NCI-H1048 (cell line): ENCODE measurements at places on chromosomes 16 and 17.

GRCh38 chr17:49450735-49451134 lies 36.1 kb upstream of the PHB1 start:
- DNase-seq: no peak

DNA sequence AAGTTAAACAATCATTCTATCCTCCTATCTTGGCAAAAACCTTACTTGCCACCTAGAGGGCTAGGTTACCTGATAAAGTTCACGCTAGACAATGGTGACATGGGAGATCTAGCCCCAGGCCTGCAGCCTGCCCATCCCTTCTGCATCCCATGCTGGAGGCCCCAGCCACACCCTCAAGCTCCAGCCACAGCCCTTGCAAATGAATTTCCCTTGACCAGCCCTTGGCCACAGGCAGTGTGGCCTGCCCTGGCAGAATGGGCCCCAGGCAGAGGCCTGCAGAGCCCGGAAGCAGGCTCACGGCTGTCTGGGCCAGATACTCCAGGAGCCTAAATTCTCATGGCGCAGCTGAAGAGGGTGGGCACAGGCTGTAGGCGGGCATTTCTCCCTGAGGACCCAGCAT lies 14.9 kb downstream of the WNT3 start:
- DNase-seq: no peak

GRCh38 chr17:82675476-82676245 lies 22.8 kb downstream of the RAB40B start:
- no peak for DNase-seq

DNA sequence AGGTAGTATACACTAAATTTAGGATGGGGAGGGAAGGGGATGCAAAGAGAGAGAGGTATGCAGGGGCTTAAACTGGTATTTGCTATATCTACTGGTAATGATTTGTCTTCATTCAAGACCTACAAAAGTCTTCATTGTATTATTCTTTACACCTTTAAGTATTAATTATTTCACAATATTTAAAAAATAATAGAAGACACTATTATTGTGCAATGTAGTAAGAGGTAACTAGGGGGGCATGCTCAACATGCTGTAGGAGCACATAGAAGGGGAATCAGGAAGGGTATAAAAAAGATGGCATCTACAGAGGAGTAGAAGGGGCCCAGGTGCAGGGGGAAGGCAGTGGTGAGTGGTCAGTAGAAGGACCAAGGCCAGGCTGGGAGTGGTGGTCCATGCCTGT lies 14.9 kb upstream of the CCR7 start:
- no peak for DNase-seq

- DNase-seq: no peak
These were observed 4.4 kb downstream of the SNAI3 start for GRCh38 chr16:88681709-88682451.

DNA sequence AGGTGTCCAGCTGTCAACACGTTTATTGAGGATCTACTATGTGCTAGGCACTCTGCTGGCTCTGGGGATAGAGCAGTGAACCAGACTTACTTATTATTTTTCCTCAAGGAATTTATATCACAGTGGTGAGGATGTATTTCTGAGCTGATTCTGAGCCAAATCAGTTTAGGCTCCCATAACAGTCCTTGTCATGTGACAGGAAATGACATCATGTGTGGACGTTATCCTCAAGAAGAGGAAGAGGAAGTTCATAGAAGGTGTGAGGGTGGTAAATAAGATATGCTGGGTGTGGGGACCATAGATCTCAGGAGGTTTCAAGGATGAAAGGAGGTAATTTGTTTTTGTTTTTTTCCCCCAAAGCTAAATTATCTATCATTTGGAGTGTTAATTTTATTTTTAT lies 873.5 kb upstream of the EEF2KMT start:
- DNase-seq: no peak

DNA sequence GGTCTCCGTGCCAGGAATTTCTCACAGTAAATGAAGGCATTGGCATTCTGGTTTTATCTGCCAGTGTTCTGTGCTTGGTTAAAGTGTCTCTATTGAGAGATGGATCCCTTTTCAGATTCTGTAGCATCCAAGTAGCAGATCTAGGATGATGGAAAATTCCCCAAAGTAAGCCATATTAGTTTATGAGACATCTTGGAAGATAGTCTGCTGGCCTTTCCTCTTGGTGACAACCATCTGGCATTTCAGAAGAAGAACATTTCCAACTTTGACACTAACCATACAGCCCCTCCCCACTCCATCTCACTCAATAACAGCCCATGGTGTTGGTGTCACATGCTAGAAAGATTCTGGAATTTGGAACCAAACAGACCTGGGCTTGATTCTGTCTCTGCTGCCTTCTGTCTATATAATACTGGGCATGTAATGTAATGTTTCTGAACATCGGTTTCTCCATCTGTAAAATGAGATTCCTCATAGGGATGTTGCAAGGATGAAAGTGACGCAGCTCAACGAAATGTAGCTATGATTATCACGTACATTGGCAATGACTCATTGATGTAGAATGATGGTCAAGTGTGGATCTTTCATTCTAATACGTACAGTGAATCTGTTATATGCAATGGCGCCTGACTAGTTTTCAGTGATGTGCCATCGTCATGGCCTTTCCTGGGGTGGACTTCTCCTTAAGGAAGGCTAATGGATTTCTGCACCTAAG lies 32.6 kb upstream of the PIRT start:
- no peak for DNase-seq

DNA sequence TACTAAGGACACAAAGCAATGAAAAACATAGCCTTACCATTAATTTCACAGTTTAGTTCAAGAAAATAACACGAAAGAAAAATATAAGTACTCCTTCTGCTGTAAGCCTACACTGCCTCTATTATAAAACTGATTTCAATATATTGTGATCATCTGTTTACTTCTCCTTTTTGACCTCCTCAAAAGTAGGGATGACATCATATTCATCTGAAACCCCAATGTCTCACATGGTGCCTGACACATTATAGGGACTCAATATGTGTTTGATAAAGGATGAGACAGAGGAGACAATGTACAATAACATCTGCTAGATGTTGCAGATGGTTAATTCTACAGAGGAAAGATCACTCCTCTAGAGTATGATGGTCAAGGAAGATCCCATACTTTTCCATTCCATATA lies 118.4 kb upstream of the NOG start:
- no peak for DNase-seq

DNA sequence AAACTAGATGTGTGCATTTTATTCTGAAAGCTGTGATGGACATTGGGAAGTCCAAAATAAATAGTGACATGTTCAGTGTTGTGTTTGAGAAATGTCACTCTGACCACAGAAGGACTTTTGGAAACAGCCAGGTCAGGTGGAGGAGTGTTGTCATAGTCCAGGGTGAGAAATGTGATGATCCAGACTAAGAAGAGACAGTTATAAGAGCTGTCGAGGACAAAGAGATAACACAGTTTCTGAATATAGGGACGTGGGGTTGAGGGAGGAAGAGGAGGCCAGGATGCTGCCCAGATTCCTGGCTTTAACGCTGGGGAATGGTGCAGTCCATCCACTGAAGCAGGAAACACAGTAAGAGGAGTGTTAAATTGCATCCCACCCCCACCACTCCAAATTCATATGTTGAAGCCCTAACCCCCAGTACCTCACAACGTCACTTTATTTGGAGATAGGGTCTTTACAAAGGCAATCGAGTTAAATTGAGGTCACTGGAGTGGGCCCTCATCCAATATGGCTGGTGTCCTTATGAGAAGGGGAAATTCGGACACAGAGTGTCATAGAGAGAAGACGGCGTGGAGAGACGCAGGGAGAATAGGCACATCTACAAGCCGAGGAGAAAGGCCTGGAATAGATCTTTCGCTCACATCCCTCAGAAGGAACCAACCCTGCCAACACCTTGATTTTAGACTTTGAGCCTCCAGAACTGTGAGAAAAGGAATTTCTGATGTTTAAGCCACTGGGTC lies 71.3 kb downstream of the VAT1L start:
- no peak for DNase-seq

DNA sequence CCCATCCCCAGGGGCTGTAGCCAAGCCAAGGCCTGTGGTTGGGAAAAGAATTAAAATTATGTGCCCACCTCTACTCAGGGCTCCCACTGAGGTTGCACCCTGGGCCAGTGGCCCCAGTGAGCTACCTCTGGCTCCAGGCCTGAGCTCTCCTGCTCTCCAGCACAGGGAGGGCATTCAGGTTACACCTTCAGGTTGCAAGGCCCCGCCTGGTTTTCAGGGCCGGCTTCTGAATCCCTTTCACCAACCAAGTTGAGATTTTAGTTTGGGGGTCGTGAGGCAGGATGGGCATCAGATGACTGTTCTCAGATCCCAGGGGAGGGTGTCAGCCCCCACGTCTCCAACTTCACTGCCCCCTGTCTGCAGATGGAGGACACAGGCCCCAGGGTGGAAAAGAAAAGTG lies 8.0 kb upstream of the KATNB1 start:
- no peak for DNase-seq

DNA sequence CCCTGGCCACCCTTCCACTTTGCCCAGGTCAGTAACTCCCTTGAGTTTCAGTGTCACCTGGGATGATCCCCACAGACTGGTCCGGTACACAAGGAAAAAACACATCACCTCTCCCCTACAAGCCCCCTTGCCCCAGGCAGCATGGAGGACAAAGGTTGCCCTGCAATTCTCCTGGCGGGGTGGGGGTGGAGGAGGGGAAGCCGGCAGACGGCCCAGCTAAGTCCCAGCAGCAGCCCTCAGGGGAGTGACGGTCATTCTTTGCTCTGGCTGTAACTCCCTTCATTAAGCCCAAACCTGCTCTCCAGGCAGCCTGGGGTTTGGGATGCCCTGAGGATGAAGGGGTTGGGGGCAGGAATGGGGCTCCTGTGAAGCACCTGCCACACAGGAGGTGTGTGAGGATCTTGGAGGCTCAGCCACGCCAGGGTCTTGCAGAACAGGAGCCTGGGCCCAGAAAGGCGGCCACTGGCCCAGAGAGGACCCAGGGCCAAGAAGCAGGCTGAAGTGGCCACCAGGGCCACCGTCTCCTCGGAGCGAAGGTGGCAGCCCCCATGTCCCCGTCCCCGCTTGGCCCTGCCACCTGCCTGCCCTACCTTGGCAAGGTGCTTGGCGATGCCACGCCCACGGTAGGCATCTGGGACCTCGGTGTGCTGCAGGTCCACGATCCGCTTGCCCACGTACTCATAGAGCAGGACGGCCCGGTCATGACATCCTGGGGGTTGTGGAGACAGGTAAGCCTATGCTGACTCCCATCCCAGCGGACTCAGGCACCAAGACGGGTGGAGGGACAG lies 9.5 kb downstream of the NATD1 start:
- no peak for DNase-seq

GRCh38 chr17:79664930-79665737 lies 54.3 kb upstream of the RBFOX3 start:
- DNase-seq: no peak

DNA sequence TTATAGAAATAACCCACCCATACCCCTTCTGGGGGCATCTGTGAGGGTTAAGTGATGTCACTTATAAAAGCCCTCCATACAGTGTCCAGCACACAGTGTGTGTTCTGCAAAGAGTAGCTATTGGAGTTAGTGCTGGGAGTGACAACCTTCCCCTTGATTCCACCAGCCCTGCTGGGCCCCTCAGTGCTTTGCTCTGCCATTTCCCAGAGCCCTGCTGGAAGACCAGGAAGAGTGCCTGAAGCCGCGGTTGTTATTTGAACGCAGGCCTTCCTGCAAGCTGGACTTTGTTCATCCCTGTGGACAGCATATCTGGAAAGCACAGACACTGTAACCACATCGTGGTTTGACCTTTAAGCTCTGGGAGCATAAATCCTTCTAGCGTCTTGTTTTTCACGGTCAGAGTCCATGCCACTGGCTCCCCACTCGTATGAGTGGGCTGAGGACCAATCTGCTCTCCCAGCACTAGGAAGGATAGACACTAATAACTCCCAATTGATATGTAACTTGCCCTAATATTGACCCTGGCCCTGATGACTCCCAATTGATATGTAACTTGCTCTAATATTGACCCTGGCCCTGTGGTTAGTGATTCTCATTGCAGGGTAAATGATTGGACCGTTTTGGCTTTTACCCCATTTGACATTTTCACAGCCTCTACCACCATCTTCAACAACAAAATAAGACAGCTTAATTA lies 297.1 kb upstream of the MAF start:
- DNase-seq: no peak

GRCh38 chr17:68207651-68208253 lies 40.1 kb upstream of the AMZ2 start:
- no peak for DNase-seq

DNA sequence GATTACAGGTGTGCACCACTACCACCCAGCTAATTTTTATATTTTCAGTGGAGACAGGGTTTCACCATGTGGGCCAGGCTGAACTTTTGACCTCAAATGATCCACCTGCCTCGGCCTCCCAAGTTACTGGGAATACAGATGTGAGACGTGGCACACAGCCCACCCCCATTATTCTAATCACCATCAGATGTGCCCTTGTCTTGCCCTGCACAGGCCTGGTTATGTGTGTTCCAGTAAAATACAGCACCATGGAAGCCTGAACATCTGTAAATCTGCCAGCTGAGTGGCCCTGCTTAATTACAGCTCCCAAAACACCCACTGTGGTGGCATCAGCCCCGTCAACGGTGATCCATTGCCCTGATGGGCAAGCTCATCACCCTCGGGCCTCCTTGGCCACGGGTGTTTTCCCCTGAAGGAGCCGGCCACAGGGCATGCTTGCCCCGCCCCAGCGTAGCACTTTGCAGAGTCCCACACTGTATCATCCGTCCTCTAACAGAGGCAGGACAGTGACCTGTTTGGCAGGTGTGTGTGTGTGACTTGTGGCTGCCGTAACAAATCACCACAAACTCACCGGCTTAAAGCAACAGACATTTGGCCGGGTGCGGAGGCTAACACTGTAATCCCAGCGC lies 74.5 kb downstream of the RBFOX3 start:
- no peak for DNase-seq

- no peak for DNase-seq
These were observed 68.6 kb downstream of the TNRC6C start for GRCh38 chr17:78027121-78027520.

DNA sequence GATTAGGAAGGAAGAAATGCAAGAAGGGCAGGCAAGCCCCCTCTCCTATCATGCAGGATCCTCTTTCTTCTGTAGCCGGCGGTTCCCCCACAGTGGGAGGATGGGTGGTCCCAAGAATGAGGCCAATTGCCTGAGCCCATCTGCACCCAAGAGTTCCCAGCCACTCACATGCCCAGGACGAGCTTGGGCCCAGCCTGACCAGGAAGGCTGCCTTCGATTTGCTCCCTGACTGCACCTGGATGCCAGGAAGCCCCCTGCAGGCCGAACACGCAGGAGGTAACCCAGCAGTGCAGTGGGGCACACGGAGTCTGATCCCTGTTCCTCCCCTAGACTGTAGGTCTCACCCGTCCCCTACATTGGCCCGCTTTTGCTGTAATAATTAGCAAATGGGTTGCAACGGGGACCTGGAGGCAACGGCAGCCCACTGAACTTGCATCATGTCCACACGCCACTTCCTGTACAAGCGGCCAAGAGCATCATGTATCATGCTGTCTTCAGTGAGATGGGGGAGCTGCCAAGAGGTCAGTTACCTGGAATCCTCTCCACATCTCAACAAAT lies 67.5 kb downstream of the AMFR start:
- DNase-seq: no peak
